ENCODE measurements at places on chromosomes 4 and X.

- no peak for DNase-seq
These were observed 16.0 kb downstream of the GAB1 start for GRCh38 chr4:143352720-143353119.

GRCh38 chr4:92091335-92091734 lies 212.4 kb upstream of the GRID2 start:
- no peak for DNase-seq

- no peak for DNase-seq
These were observed 77.4 kb downstream of the ANKRD17 start for GRCh38 chr4:73181231-73181630.

DNA sequence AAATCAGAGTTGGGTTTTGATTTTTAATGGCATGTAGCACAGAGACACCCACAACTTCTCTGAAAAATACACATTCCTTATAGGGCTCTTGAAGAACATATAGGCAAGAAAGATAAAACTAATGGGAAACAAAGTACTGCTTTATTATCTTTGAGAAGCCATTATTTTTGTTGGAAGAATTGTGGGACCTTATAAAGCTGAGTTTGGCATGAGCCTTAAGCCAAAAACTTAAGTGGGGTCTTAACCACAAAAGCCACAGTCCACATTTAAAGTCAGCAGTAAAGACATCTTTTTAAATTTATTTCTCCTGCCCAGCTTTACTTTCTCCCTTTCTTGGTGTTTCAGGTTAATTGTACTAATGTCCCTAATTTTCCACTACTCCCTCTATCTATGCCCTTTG lies 1297.3 kb downstream of the C4orf33 start:
- DNase-seq = no peak

GRCh38 chrX:23904096-23904495 lies 3.6 kb downstream of the APOO start:
- no peak for DNase-seq

- no peak for DNase-seq
These were observed 15.9 kb downstream of the SH3TC1 start for GRCh38 chr4:8215001-8215427.

DNA sequence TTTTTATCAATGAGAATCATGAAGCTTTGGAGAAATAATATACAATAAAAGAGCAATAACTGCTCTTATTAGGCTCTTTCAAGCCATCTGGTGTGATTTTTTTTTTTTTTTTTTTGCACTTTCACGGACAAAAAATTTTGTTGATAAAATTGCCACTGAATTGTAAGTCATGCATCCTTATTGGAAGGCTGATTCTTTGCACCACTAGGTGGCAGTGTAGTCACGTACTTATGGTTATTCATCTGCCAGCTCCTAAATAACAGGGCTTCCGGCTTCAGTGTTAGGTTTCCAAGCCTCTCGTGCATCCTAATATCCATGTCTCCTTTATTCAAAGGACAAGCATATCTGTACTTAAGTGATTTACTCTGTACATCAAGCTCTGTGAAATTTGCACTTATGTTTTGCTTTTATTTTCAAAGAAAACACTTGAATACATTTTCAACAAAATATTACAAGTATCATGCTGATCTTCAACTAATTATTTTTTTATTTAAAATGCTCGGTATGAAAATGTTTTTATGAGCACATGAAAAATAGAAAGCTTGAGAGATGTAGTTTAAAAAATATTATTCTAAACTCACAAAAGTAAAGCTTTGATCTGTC lies 1578.3 kb upstream of the TENM3 start:
- no peak for DNase-seq
